T-helper 1 cell treated with Interleukin-12 subunit alpha and Interleukin-12 subunit beta and Interleukin-4 antibody, amounts not matched to agents 30 ng/mL and 1 ng/mL, for 36 hours (primary cell): ENCODE measurements at places on chromosomes 2 and 18. TPM values are rescaled to one million over a fixed set of nuclear protein-coding genes. Genes with fewer than 3 reads are reported as not detected.

The RAB3GAP1 gene
- 20.8 and 27.1 TPM in 2 replicates for total RNA-seq

The UPP2 gene
- total RNA-seq = 0.07 TPM in 1 of 2 replicates, not detected in the other

The GATA6 gene
- total RNA-seq = not detected in 2 replicates

The DPP10 gene
- not detected in 2 replicates for total RNA-seq

The IER3IP1 gene
- 12.6 and 13.2 TPM in 2 replicates for total RNA-seq

The B3GNT7 gene
- total RNA-seq = not detected in 2 replicates

The PDCD1 gene
- 7.8 and 8.9 TPM in 2 replicates for total RNA-seq

The SERPINB10 gene
- not detected in 2 replicates for total RNA-seq

The DRC1 gene
- total RNA-seq = not detected in 2 replicates

The STON1 gene
- total RNA-seq = 1.5 and 1.6 TPM in 2 replicates

The SLC38A11 gene
- not detected in 2 replicates for total RNA-seq

The ZNF892 gene
- 3.2 and 3.9 TPM in 2 replicates for total RNA-seq

The NYAP2 gene
- total RNA-seq = not detected in 2 replicates

The PSMA8 gene
- 0.25 and 0.27 TPM in 2 replicates for total RNA-seq

The CD207 gene
- not detected in 2 replicates for total RNA-seq

The PHOSPHO2 gene
- 2.1 and 3.0 TPM in 2 replicates for total RNA-seq

The ERMN gene
- 5.2 and 5.8 TPM in 2 replicates for total RNA-seq

The EPHA4 gene
- total RNA-seq = 11.5 TPM in 2 replicates

The GAREM1 gene
- total RNA-seq = 0.02 and 0.15 TPM in 2 replicates

The ACMSD gene
- not detected in 2 replicates for total RNA-seq

The ST8SIA5 gene
- total RNA-seq = 0.32 TPM in 1 of 2 replicates, not detected in the other

The XDH gene
- 0.15 and 0.17 TPM in 2 replicates for total RNA-seq

The GDF7 gene
- total RNA-seq = not detected in 2 replicates

The CPO gene
- not detected in 2 replicates for total RNA-seq

The COLEC11 gene
- not detected in 2 replicates for total RNA-seq

The UGT1A9 gene
- not detected in 2 replicates for total RNA-seq

The LINC00305 gene
- not detected in 2 replicates for total RNA-seq

The REEP1 gene
- total RNA-seq = 0.10 and 0.12 TPM in 2 replicates

The EGR4 gene
- total RNA-seq = 0.27 and 0.56 TPM in 2 replicates

The ELMOD3 gene
- total RNA-seq = 21.7 and 22.3 TPM in 2 replicates

The ZAP70 gene
- 346 and 364 TPM in 2 replicates for total RNA-seq

The FSHR gene
- total RNA-seq = not detected in 2 replicates

The PLB1 gene
- 0.78 and 0.98 TPM in 2 replicates for total RNA-seq

The SLC9A4 gene
- 0.15 and 0.20 TPM in 2 replicates for total RNA-seq

The FBXO36 gene
- 0.17 and 0.76 TPM in 2 replicates for total RNA-seq

The SERPINB7 gene
- not detected in 2 replicates for total RNA-seq

The HOXD8 gene
- not detected in 2 replicates for total RNA-seq

The KANSL1L gene
- total RNA-seq = 5.4 and 6.1 TPM in 2 replicates
